ENCODE measurements at places on chromosomes 5 and 9. TPM values are rescaled to one million over a fixed set of nuclear protein-coding genes. Genes with fewer than 3 reads are reported as not detected.

DNA sequence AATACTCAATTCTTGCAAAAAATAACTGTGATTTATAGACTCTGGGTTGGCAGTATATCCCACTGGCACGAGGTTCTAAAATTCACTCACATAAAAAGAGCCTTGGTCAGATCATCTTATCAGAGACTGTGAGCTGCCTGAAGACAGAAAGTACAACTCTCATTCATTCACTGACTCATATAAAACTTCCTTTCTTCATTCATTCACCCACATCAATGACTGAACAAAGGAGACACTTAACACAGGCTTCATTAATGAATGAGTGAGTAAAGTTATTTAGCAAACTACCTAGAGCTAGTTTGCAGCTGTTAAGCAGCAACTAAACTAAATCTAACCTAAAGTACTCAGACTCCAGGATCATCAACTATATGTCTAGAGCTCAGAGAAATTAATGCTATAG lies 214.7 kb downstream of the DENND1A start:
- no peak overlapping the region for H3K4me3 ChIP-seq
- DNase-seq: no peak
- H3K27ac ChIP-seq: no peak overlapping the region
- H3K36me3 ChIP-seq: no peaks in the 10 kb centered on the region

GRCh38 chr9:31608416-31608815 lies 776.0 kb upstream of the ACO1 start:
- H3K4me3 ChIP-seq: no peak overlapping the region
- H3K36me3 ChIP-seq: no peaks in the 10 kb centered on the region
- DNase-seq: no peak
- H3K27ac ChIP-seq: no peak overlapping the region

Gene DMRTA1
- not detected for total RNA-seq

Gene APBA1
- total RNA-seq: 1.4 TPM

DNA sequence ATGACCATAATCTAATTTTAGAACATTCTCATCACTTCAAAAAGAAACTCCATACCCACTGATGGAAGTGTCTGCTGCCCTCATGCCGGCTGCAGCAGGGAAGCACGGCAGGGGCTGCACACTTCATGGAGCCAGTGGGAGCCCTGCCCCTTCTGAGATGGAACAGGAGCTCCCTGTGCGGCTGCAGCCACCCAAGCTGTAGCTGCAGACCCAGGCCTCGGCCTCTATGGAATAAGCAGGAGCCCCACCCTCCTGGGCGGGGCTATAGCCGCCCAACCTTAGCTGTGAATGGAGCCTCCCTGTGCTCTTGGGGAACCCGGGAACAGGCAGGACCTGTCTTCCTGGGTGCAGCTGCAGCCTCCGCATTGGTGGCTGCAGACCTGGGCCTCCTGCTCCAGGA lies 128.5 kb downstream of the NUDT12 start:
- no peaks in the 10 kb centered on the region for H3K27me3 ChIP-seq
- no peaks in the 10 kb centered on the region for H3K4me1 ChIP-seq
- no peak for DNase-seq
- H3K4me3 ChIP-seq: no peak overlapping the region

Gene SEC24A
- 12.3 TPM for total RNA-seq

- no peaks in the 10 kb centered on the region for H3K4me1 ChIP-seq
- H3K27me3 ChIP-seq: peaks cover 12% of the 10 kb centered on the region
- H3K4me3 ChIP-seq: no peak overlapping the region
- DNase-seq: no peak
- H3K36me3 ChIP-seq: no peaks in the 10 kb centered on the region
Observed at GRCh38 chr5:115461093-115461492, 83.5 kb downstream of the FEM1C start.

DNA sequence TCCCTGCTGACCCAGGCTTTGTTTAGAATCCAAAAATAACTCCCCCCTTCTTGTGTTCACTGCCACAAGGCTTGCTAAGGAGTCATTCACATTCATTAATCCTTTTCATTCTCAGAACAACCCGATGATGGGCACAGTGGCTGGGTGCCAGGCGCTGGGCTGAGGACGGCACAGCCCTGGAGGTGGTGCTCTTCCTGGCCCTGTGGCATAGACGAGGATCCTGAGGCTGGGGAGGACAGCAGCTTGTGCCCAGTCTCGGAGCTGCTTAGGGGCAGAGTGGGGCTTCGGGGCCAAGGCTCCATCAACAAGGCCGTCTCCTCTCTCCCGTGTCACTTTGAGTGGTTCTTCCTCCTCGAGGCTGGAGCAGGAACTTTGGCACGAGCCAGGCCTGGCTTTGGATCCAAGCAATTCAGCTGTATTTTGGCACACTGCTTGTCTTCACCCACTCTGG lies 166.7 kb downstream of the TTLL11 start:
- H3K4me1 ChIP-seq: no peaks in the 10 kb centered on the region
- H3K4me3 ChIP-seq: no peak overlapping the region
- no peaks in the 10 kb centered on the region for H3K27me3 ChIP-seq
- DNase-seq: no peak

DNA sequence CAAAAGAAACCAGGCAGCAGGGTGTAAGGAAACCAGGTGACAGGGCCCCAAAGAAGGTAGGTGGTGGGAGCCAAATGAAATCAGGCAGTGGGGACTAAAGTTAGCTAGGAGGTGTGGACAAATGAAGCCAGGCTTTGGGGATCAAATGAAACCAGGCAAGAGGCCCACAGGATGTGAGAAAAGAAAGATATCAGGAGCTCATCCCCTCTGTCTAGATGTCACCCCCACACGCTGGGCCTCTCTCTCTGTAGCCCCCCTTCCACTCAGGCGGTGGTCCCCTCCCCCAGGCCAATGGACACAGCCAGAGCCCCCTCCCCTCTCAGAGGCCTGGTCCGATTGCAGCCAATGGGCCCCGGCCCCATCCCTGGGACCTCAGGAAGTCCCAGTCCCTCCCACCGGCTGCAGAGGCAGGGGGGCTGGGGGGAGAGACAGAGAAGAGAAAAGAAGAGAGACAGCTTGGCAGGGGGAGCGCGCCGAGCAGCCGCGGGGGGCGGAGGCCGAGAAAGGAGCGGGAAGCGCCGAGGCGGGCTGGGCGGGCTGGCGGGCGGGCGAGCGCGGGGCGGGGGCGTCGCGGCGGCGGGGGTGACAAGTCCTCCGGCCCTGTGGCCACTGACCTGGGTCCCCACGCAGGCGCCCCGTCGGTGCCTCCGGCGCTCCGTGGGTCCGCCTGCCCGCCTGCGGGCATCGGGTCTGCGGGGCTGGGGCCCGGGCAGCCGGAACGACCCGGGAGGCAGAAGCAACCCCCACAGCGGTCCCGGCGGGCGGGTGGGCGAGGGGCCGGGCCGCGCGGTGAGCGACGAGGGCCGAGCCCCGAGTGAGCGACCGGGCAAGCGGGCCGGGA lies 11.9 kb downstream of the CNTFR start:
- DNase-seq: no peak
- peaks cover 13% of the 10 kb centered on the region for H3K4me1 ChIP-seq
- peaks cover 61% of the 10 kb centered on the region for H3K27me3 ChIP-seq
- no peaks in the 10 kb centered on the region for H3K36me3 ChIP-seq
- H3K4me3 ChIP-seq: no peak overlapping the region

DNA sequence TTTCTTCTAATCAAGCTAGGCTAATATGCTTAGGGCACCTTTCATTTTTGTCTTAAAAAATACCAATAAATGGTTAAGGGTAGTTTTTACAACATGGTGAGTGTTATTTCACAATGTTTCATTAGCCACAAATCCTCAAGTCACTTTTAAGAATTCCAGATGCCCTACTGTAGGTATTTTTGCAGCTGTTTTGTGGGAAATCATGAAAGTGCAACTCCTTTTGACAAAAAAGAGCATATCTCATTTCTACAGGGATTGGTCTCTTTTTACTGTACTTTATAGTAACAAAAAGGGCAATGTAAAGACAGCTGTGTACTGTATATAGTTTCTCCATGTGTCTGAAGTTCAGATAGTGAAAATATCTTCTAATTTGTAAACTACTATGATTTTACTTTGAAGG lies 28.3 kb upstream of the GAS1 start:
- no peaks in the 10 kb centered on the region for H3K4me1 ChIP-seq
- H3K27ac ChIP-seq: no peak overlapping the region
- no peak overlapping the region for H3K4me3 ChIP-seq
- peaks cover 7% of the 10 kb centered on the region for H3K27me3 ChIP-seq

DNA sequence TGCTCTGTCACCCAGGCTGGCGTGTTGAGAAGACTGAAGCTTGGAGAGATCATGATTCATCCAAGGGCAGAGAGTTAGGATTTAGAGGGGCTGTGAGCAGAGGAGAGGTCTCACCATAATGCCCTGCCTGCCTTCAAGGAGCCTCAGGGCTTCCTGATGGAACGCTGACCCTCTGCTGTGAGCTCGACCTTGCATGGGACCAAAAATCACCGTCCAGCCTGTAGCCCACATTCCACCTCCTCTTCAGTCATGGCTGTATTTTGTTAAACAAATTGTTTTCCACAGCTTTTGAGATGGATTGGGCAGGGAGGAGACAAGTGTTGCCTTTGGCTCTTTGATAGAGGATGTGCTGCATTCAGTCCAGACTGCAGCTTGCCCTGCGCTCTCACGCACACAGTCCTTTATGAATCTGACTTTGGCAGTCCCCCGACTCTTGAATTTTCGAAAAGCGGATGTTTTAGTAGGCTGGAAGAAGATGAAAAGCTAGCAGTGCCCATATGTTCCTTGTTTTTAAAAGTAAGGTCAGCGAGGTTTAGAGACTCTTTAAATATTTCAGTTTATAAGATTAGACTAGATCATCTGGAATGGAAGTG lies 79.5 kb downstream of the MVB12B start:
- H3K27ac ChIP-seq: no peak overlapping the region
- no peak overlapping the region for H3K4me3 ChIP-seq
- H3K27me3 ChIP-seq: no peaks in the 10 kb centered on the region
- H3K36me3 ChIP-seq: peaks cover 4% of the 10 kb centered on the region
- peaks cover 25% of the 10 kb centered on the region for H3K4me1 ChIP-seq

Gene IFNB1
- total RNA-seq: not detected

DNA sequence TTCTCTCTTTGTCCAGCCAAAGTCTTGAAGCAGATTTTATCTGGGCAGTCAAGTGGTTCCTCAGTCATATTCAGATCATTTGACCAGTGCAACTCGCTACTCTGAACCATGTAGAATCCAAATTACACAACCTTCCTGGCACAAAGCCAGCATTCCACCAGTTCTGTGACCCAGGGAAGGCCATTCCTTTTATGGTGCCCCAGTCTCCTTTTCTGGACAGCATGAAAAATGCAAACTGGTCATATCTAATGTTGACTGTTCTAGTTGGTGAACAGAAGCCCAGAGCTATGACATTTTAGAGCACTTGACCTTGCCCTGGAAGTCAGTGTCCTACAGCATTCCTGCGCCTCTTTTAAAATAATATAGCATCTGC lies 364.6 kb downstream of the BRINP1 start:
- no peak for DNase-seq
- H3K4me3 ChIP-seq: no peak overlapping the region
- no peaks in the 10 kb centered on the region for H3K36me3 ChIP-seq
- no peaks in the 10 kb centered on the region for H3K27me3 ChIP-seq
- H3K27ac ChIP-seq: no peak overlapping the region

DNA sequence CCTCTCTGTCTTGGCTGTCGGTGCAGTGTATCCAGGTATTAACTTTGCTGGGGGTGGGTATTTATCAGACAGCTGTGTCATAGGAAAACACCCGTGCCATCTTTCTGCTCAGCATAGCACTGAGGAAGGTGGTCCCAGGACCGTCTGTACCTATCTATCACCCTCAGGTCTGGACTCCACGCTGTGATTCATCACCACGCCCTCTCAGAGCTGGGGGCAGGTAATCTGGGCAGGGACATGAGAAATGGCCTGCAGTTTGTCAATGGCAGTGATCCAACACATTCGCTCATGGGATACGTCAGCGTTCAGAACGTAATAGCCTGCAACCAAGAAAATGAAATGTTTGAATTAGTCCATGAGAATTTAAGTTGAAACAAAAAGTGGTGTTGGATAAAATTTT lies 151.6 kb upstream of the MAP1B start:
- peaks cover 2% of the 10 kb centered on the region for H3K27me3 ChIP-seq
- H3K27ac ChIP-seq: no peak overlapping the region
- no peak for DNase-seq
- H3K4me1 ChIP-seq: no peaks in the 10 kb centered on the region
- no peak overlapping the region for H3K4me3 ChIP-seq

GRCh38 chr5:97087138-97087537 lies 55.3 kb downstream of the LIX1 start:
- DNase-seq: no peak
- H3K27ac ChIP-seq: no peak overlapping the region
- H3K4me3 ChIP-seq: no peak overlapping the region
- H3K27me3 ChIP-seq: no peaks in the 10 kb centered on the region
- no peaks in the 10 kb centered on the region for H3K36me3 ChIP-seq

DNA sequence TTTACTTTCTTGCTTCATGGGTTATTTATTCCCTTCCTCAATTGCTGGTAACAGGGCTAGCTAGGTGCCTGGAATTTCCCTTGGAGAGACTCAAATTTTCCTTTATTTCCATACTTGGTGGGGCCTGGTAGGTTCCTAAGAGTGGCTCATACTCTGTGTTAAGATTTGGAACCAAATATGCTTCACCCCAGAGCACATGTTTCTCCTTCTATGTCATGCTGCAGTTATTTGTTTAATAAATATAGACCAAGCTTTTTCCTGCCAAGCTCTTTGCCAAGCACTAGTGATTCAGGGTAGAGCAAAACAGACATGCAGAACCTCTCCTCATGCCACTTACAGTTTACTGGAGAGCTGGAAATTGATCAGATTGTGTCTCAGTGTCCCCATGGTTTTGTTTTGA lies 290.3 kb upstream of the SGCD start:
- H3K27me3 ChIP-seq: no peaks in the 10 kb centered on the region
- no peak for DNase-seq
- H3K27ac ChIP-seq: no peak overlapping the region
- H3K4me3 ChIP-seq: no peak overlapping the region

Gene CDC14B
- 3.5 TPM for total RNA-seq

DNA sequence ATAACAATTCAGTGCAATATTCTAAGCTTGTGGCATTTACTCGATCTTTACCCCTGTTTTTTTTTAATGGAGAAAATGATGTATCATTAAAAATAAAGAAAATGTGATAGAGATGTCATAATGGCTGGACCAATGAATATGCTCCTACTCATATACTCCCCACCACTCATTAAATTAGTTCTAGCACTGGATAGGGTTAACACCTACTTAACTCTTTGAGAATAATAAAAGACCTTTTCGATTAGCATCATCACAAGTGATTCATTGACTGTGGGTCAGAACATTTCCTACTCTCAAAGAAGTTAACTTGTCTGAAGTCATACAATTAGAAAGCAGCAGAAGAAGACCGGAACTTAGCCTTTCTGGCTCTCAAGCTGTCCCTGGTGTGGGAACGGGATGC lies 31.6 kb upstream of the RANBP6 start:
- DNase-seq: no peak
- H3K27me3 ChIP-seq: no peaks in the 10 kb centered on the region
- H3K27ac ChIP-seq: no peak overlapping the region
- H3K4me1 ChIP-seq: peaks cover 5% of the 10 kb centered on the region
- H3K36me3 ChIP-seq: no peaks in the 10 kb centered on the region

- H3K27ac ChIP-seq: no peak overlapping the region
- H3K4me3 ChIP-seq: no peak overlapping the region
- no peaks in the 10 kb centered on the region for H3K4me1 ChIP-seq
- H3K27me3 ChIP-seq: no peaks in the 10 kb centered on the region
- peak; percentile 12 for DNase-seq
Observed at GRCh38 chr9:4117835-4118610, 181.8 kb downstream of the GLIS3 start.

Gene CCNB1
- 1.4 TPM for total RNA-seq

Gene NLN
- 1.4 TPM for total RNA-seq

GRCh38 chr5:95743877-95744276 lies 12.7 kb downstream of the RHOBTB3 start:
- no peak overlapping the region for H3K4me3 ChIP-seq
- H3K27ac ChIP-seq: no peak overlapping the region
- H3K27me3 ChIP-seq: no peaks in the 10 kb centered on the region
- DNase-seq: no peak
- H3K4me1 ChIP-seq: no peaks in the 10 kb centered on the region

Data from CD4-positive, alpha-beta T cell (primary cell).